ENCODE measurements at places on chromosomes 6 and 20.

DNA sequence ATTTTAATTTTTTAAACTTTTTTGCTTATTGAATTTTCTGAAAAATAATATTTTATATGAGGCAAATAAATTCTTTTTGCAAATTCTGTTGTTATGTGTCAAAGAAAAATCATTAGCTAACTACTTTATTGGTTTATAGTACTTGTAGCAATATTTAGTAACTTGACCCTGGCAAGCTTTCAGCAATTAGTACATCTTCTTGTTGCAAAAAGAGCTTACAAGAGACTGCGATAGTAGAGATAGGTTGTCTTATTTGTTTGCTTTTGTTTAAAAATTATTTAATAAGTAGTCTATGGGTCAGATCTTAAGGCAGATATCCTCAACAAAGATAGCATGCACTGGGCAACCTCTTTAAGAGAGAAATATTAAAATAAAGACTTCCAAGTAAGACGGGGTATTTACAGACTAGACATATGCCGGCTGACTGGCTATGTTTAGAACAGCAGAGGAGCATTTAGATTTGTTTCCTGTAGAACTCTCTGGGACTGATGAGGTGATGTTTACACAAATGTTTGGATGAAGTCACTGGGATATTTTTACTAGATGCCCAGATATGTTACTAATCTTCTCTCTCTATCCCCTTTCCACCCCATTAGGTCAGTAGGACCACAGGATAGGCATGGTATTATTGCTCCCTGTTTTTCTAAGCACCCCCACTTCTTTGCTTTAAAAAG is 25.0 kb downstream of the VGLL2 start:
- no peak for DNase-seq

DNA sequence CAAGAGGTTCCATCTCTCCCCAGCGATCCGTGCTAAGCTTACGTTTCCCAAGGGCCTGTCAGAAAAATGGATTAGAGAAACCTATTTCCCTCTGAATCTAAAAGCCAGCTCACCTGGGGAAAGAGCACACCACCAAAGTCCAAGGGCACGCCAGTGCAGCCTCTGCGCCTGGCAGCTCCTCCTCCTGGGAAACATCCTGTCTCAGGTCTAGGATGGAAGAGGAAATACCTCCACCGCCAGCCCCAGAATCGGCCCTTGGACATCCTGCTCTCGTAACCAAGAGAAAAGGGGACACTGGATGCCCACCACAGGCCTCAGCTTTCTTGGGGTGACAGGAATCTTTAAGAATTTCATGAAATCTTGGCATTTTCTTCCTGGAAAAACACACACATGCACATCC is 18.7 kb downstream of the RAMACL start:
- no peak for DNase-seq

DNA sequence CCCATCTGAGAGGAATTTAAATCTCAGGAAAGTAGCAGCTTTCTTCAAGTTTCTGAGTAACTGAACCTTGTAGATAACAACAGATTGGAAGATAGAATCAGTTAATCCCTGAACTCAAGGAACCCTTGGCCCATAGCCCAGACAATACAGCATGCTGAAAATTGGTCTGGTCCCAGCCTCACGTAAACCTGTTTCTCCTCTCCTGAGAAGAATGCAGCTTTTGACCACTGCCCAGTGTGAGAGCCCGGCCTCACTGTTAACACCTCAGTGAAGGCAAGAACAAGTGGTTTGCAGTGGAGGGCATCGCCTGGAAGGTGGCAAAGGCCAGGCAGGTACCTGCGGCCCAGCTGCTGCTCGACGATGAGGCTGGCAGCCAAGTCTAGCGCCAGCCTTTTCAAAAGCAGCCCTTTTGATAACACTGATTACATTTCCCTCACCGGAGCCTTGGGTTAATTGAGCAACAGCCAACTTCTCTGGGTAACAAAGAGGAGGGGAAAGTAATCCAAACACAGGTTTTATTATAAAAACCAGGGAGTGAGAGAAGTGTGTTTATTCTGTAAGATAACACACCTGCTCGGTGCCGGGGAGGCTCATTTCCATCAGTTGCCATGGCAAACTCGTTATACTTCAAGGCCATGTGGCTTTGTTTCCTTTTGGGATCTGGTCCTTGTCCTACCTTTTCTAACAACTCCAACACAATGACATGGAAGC is 54.0 kb downstream of the TRAF3IP2 start:
- DNase-seq: no peak

GRCh38 chr20:55160996-55161395 is 685.6 kb downstream of the DOK5 start:
- DNase-seq: no peak

DNA sequence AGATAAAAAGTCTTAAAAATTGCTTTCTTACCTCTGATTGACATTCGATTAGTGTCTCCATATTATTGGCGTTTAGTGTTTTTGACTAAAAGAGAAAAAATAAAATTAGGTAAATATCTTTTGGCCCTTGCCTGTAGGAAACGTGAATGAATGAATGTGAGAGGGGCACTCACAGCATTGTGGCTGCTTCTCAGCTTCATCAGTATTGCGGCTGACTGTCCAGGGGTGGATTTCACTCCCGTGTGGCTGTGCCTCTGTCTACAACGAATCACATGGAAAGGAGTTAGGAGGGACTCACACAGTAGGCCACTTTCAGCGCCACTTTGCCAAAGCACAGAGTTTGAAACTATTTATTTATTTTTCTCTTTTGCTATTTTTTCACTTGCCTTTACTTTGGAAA is 844 bp downstream of the TAGAP start:
- DNase-seq: no peak

DNA sequence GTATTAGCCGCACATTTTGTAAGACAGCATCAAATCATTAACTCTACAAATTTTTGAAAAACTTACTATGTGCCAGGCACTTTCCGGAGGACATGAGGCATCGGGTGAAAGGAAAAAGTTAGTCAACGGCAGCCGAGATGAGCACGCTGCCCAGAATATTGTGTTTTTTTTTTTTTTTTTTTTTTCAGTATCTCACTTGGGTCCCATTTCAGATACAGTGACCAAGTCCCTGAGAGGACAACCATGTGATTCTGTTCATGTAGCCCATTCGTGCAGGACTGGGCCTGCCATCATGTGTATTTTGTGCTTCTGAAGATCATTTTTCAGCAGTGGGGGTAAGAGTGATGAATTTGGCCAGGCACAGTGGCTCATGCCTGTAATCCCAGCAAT is 1.3 kb downstream of the SLA2 start:
- DNase-seq: no peak

GRCh38 chr6:127510876-127511275 is 8.3 kb downstream of the MTCL3 start:
- no peak for DNase-seq

DNA sequence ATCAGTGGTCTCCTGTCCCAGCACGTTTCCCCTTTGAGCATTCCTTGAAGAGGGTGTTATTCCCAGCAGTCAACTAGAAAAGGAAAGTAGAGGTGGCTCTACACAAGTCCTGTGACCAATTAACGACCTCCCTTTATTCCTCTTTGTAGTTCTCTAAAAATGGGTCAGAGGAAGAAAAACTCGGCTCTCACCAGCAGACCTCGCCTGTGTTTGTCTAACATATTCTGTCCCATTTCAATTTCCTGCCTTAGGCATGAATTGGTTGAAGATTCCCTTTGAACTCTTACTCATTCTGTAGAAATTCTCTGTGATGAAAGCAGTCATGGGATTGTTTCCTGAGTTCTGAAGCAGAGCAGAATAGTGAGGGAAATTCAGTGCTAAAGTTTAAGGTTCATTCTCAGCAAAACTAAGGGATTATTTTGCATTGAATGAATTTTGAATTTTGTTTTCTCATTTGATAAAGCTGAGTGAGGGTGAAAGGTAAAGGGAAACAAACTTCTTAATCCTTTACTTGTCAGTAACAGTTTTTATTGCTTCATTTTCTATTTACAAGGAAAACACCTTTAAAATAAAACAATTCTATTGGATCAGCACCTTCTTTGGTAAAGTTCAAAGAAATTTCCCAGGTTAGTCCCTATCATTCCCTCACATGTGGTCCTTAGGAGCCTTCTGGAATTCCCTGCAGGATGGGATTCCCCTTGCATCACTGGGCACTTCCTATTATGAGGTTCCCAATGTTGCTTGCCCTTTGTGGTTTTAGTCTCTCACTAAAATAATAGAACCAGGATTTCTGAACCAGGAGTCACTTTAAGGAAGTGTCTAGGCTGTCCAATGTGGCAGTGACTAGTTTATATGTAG is 105.8 kb downstream of the SLX4IP start:
- peak; percentile 94 for DNase-seq

DNA sequence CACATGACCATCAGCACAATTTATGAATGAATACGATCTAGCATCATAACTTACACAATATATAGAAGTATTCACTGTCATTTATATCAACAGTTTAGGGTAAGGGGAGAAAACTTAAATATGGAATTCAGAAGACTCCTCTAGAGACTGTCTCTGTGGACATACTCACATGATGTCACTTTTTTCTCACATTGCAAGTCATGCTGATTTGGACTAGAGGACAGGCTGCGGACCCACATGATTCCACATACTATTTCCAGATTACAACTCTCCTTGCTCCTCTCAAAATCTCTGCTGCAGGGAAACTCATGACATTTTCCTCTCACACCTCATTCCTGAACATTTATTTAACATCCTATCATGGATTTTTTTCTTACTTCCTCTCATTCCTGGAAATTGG is 13.4 kb downstream of the CRISP1 start:
- DNase-seq: no peak

- no peak for DNase-seq
Observed at GRCh38 chr6:111549746-111550145, 55.9 kb downstream of the TRAF3IP2 start.

DNA sequence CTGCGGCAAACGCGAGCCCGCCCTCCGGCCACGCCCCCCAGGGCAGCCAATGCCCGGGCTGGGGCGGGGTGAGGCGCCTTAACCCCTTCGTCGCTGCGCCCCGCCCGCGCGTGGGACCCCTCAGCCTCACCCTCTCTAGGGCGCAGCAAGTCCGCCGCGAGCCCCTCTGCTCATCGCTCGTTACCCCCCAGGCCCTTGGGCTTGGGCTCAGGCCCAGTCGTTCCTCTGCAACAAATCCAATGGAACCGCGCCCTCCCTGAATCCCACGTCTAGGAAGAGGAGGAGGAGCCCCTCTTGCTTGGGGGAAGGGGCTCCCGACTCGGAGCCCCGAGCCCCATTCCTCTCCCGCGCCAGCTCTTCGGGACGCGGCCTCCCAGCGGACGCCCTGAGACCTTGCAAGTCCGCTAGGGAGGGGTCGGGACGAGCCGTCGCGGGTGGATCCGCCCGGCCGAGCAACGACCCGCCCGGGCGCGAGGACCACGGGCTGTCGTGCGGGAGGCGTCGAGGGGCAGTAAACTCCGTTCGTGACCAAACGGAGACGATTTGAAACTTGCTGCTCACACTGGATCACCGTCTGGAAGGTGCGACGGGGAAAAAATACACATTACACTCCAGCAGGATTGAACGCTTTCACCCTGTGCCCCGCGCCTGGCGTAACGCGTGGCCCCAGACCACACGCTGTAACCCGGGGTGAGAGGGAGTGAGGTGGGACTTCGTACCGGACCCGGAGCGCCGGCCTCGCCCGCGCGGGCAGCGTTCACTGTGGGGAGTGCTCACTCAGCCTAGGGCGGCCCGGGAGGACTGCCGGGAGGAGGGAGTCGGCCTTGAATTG is 477 bp upstream of the LZTS3 start:
- DNase-seq: peak; percentile 88

- DNase-seq: peak; percentile 97
Observed at GRCh38 chr6:26351544-26351953, 13.4 kb upstream of the BTN3A2 start.

GRCh38 chr6:45115696-45116095 is 212.4 kb upstream of the RUNX2 start:
- DNase-seq: peak; percentile 44

- peak; percentile 59 for DNase-seq
Observed at GRCh38 chr20:41734506-41734945, 116.3 kb upstream of the CHD6 start.

DNA sequence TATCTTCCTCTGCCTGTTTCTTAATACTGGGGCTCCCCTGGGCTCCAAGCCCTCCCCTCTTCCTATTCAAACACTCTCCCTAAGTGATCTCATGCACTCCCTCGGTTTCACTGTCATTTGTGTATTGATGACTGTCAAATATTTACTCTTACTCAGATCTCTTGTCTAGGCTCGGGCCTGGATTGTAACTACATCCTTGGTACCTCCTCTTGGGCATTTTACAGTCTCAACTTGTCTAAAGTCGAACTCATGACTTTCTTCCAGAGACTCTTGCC is 189.4 kb upstream of the PRDM1 start:
- DNase-seq: no peak

DNA sequence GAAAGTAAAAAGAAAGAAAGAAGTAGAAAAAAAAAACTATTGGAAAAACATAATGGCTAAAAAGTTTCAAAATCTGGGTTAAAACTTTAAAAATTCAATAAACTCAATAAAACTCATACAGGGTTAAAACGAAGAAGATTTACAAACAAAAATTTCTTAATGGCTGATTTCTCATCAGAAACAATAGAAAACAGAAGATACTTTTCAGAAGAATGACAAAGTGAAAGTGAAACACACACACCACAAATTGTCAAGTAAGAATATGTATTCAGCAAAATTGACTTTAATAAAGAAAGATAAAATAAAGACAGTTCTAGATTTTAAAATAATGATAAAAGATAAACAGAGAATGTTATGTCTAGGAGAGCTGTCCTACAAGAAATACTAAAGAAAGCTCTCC is 618.9 kb upstream of the GJE1 start:
- DNase-seq: peak; percentile 48

- DNase-seq: peak; percentile 91
Observed at GRCh38 chr6:146357578-146358430, 185.8 kb upstream of the RAB32 start.

DNA sequence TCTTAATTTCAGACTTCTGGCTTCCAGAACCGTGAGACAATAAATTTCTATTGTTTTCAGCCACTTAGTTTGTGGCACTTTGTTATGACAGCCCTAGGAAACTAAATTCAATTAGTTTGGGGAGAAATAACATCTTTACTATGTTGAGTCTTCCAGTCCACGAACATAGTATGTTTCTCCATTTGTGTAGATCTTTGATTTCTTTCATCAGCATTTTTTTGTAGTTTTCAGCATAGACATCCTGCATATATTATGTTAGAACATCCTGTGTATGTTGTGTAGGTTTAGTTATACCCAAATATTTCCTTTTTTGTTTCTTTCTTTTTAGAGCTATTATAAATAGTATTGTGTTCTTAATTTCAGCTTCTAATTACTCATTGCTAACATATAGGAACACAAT is 18.0 kb upstream of the HMGA1 start:
- no peak for DNase-seq

DNA sequence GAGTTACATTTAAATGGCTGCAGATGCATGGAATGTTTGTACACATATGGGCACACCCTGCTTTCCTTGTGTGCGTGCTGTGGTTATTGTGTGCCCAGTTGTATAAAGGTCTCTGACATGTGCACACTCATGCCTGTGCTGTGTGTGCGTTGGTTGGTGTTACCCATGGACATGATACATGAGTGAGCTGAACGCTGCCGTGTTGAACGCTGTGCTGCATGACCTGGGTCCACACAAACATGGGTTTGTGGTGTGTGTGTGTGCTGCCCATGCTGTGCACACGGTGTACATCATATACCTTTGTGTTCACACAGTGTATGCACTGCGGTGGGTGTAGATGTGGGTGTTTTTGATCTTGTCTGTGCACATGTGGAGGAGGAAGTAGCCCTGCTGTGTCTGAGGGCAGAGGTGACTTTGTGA is 54.4 kb downstream of the TOX2 start:
- no peak for DNase-seq
